ENCODE measurements at places on chromosomes 3 and 15.

DNA sequence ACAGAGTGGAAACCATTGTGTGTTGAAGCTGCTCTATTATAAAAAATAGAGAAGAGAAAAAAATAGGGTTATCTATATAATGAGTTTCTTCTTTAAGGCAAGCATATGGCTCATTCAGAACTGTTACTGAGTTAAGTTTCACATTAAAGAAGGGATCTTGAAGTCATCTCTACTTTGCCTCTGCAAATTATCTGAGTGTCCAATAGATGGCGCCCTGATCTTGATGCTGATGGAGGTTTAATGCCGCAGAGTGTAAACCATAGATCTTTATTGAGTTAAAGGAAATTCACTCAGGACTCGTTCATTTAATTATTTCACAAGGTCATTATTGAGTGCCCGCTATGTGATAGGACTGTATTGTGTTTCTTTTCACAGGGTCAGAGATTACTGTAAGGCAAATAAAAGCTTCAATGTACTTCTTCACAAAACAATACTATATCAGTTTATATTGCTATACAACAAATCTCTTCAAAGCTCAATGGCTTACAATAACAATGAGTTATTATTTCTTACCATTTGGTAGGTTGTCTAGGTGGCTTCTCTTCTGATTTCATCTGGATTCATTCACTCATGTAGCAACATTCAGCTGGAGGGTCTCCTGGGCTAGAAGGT is 171.4 kb downstream of the NSUN3 start:
- peak; percentile 57 for DNase-seq

DNA sequence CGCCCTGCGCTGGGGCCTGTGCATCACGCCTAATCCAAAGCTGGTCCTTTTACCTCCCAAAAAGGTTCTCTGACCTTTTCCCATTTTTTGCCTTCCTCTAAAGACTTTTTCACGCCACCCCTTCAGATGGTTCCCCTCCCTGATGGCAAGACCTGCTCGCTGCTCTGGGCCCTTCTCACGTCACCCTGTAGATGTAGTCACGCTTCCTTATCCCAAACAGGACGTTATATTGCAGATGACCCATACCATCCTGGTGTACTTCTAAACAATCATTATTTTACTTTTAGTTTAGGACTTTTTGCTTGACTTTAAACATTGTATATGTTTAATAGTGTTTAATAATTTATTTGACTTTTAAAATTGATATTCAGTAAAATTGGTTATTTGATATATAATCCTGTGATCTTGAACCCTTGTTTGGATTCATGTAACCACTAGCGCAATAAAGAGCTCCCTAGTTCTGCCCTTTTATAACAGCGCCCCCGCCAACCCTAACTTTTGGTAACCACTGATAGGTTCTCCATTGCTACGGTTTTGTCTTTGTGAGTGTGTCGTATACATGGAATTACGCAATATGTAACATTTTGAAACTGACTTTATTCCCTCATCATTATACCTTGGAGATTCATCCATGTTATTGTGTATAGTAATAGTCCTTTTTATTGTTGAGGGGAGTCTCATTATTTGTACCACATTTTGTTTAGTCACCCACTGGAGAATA is 159.0 kb upstream of the CHRNA7 start:
- DNase-seq: peak; percentile 19

DNA sequence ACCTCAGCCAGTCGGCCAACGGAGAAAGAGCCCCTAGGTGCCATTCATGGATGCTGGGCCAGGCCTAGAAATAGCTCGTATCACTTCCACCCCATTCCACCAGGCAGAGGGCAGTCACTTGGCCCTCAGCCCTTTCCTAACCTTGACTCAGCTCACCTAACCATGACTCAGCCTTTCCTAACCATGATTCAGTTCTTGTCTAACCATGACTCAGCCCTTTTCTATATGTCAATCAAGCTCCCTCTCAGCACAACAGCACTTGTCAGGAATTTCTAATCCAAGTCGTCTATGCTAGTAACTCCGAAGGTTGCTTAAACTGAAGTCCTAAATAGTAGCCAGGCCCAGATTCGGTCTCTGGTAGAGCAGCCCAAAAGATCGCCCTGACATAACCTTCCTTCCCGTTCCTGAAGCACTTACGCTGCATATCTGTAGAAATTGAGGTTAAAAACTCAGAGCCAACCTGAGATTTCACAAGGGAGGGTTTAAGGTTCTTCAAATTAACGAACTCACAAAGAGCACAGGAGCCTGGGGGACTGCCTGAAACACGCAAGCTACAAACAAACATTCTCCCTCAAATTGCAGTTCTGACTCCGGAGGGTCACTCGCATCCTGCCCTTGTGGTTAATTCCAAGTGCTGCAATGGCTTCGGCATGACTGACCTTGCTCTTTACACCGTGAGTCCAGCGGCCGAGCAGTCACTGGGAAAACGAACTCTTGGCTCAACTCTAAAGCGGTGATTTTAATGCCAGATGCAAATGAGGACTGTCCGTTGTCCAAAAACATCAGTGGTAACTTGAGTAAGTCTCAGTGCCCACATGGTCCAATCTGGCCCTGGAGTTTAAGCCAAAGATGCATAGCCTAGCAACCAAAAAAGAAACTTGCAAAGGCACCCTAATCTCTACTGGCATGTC is 99.9 kb downstream of the ADAMTS17 start:
- DNase-seq: no peak

- DNase-seq: no peak
Measured at GRCh38 chr15:32833379-32833821, 115.6 kb downstream of the GREM1 start.

DNA sequence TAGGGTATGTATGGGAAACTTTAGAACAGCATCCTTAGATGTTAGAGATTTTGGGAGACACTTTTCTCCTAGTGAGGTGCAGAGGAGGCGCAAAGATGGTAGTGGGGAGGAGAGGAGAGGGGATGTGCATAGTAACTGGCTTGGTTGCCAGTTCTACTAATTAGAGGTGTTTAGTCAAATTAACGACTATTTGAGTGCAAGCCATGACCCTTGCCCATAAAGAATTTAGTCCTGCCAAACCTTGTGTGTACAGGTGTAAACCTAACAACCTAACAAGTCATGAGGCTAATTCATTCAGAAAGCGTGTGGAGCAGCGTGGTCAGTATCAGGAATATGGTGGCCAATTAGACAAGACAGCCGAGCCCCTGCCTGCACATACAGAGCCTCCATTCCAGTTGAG is 62.2 kb upstream of the SEC22A start:
- DNase-seq: no peak

DNA sequence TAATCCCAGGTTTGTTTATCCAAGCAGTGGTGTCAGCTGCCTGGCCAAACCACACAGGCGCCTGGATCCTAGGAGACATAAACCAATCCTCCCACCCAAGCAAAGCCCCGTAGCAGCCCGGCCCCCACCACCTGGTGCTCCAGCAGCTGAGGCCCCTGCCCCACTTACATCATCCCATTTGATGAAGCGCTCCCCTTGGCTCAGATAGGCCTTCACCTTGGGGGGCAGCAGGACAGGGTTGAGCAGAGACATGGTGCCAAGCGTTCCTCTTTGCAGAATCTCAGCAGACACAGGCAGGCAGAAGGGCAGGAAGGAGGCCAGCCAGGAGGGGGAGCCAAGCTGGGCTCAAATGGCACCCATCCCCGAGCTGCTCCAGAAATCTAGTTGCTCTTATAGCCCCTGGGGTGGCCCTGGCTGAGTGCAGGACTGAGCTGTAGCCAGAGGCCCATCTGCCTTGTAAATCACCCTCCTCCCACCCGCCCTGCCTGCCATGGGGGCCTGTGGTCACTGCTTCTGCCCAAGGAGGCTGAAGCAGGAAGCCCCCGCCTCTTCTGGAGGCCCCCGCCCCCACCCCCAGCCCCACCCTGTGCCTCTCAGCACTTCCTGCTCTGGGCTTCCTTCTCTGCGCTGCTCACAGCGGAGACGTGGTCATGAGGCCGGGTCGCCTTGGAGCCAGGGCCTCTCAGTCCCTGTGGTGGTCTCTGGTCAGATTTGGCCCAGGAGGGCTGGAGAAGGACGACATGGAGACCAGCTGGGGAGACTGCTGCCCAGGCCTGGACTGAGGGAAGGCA is at the start of gene PLCB2:
Gene PLCB2 (minus strand): TSS at position 515 of the 791 bp plus-strand sequence. CDS start 263 bp downstream, at position 252.
- peak; percentile 81 for DNase-seq

DNA sequence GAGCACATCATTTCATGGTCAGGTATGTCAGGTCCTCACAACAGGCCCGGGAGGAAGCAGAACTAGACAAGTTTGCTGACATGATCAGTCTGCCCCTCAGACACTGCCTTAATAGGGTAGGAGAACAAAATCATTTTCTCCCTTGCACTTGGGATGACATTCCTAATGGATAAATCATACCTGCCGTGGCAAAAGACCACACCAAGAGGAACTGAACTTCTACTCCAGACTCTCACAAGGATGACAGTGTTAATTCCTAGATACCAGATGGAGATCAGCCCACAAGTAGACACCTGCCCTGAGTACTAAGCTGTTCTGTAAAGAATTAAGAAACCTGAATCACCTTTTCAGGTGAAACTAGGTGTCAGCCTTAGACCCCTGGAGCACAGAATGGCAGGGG is 19.5 kb downstream of the SIAH2 start:
- DNase-seq: no peak

- DNase-seq: no peak
Measured at GRCh38 chr3:17009826-17010225, 125.1 kb downstream of the PLCL2 start.

GRCh38 chr3:98650971-98651779 is 57.8 kb upstream of the CPOX start:
- no peak for DNase-seq

GRCh38 chr3:64327100-64327804 is 102.0 kb upstream of the PRICKLE2 start:
- no peak for DNase-seq

GRCh38 chr3:152709659-152710058 is 125.3 kb upstream of the P2RY1 start:
- DNase-seq: no peak

GRCh38 chr3:35404571-35404970 is 234.8 kb upstream of the ARPP21 start:
- DNase-seq: no peak

GRCh38 chr15:81475926-81476325 is 101.9 kb upstream of the TMC3 start:
- no peak for DNase-seq

DNA sequence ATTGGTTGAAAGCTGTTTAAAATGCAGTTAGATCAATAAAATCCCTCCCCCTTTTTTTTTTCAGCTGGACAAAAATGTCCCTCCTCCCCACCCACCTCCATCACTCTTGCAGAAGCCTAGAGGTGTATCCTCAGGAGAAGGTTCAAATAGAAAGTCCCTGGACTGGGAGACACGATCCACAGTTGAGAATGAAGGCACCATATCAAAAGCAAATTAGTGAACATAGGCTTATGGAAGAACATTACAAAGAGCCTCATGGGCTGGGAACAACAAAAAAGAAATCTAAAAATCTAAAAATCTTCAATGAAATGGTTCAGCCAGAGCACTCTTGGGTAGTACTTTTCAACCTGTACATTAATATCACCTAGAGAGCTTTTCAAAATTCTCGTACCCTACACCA is 46.2 kb downstream of the GHSR start:
- DNase-seq: no peak

GRCh38 chr3:12393894-12394293 is 90.4 kb upstream of the TSEN2 start:
- DNase-seq: peak; percentile 99

DNA sequence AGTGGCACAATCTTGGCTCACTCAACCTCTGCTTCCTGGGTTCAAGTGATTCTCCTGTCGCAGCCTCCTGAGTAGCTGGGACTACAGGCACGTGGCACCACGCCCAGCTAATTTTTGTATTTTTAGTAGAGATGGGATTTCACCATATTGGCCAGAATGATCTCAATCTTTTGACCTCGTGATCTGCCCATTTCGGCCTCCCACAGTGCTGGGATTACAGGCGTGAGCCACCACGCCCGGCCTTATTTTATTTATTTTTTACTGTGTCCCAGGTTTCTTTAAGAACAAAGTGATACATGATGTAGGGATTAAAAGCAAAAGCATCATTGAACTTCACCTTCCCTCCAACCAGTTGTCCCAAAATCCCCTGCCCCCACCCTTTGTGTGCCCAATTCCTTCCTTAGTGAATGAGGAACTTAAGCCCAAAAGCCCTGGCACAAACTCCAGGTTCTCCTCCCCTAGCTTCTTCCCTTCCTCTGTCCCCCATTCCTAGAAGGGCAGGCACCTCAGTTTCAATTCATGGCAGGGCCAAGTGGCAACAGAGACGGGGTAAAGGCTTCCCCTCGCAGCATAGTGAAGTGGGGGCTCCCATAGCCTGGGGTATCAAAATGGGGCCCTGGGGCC is 23.7 kb upstream of the RPN1 start:
- peak; percentile 46 for DNase-seq

DNA sequence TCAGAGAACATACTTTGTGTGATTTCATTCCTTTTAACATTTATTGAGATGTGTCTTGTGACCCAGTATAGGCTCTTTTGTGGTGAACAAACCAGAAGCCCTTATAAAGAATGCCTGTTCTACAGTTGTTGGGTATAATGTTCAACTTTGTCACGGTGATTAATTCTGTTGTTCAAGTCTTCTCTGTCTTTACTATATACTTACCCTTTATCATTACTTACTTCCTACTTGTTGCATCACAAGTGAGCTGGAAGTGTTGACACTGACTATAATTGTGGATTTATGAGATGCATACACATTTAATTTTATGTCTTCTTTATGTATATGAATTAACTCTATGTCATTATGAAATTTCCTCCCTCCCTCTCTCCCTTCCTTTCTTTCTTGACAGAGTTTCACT is 59.7 kb upstream of the TBL1XR1 start:
- DNase-seq: peak; percentile 23

- DNase-seq: peak; percentile 49
Measured at GRCh38 chr15:58043192-58043903, 22.2 kb downstream of the ALDH1A2 start.

- no peak for DNase-seq
Measured at GRCh38 chr3:120928991-120929390, 21.0 kb downstream of the STXBP5L start.

- DNase-seq: no peak
Measured at GRCh38 chr3:27025718-27026117, 343.5 kb downstream of the NEK10 start.

- peak; percentile 1 for DNase-seq
Measured at GRCh38 chr15:74320352-74321247, 46.8 kb downstream of the CYP11A1 start.

DNA sequence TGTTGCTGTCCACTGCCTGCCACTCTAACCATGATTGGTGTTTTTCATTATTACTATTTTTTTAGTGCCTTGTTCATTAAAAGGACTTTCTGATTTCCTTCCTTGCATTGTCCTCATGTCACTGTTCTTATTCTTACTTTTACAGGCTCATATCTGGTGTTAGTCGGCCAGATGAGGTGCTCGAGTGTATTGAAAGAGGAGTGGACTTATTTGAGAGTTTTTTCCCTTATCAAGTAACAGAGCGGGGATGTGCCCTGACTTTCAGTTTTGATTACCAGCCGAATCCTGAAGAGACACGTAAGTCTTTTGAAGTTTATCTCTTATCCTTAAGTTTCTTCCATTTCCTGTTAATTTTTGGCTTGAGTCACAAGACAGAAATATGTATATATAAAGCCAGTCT is 23.2 kb downstream of the QTRT2 start:
- no peak for DNase-seq

GRCh38 chr3:12947504-12948369 is 106.4 kb upstream of the RPL32 start:
- DNase-seq: no peak

Data from AML-193 (cell line).